ENCODE measurements at places on chromosomes 16 and 17. TPM values are rescaled to one million over a fixed set of nuclear protein-coding genes. Genes with fewer than 3 reads are reported as not detected.

Gene C16orf74
- polyA plus RNA-seq, result 8.1 TPM

Gene RAC3
- polyA plus RNA-seq, result 0.60 TPM

Gene ATXN7L3
- polyA plus RNA-seq, result 43.0 TPM

- no peaks in the 10 kb centered on the region for H3K27me3 ChIP-seq
- no peak for DNase-seq
- H3K4me3 ChIP-seq, result no peak overlapping the region
Observed at GRCh38 chr17:47299239-47299910, 24.4 kb upstream of the EFCAB13 start.

DNA sequence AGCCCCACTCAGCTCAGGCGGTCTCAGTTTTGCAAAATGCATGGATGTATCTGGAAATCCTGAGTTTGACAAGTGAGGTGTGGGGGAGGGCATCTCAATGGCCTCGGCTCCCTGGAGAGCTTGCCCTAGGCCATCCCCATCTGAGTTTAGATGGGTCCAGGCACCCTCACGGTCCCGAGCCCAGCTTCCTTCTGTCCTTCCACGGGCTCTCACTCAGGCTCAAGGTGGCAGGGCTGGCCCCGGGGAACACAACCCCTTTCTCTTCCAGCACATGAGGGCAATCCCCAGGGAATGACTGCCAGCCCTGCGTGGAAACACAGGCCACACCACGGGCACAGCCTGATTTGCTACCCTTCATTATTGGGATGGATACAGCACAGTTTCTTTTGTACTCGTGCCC, 58.4 kb downstream of the AMFR start:
- no peaks in the 10 kb centered on the region for H3K27me3 ChIP-seq
- H3K4me1 ChIP-seq, result no peaks in the 10 kb centered on the region
- no peak overlapping the region for H3K4me3 ChIP-seq
- no peak overlapping the region for H3K27ac ChIP-seq
- DNase-seq, result no peak
- H3K36me3 ChIP-seq, result peaks cover 71% of the 10 kb centered on the region

DNA sequence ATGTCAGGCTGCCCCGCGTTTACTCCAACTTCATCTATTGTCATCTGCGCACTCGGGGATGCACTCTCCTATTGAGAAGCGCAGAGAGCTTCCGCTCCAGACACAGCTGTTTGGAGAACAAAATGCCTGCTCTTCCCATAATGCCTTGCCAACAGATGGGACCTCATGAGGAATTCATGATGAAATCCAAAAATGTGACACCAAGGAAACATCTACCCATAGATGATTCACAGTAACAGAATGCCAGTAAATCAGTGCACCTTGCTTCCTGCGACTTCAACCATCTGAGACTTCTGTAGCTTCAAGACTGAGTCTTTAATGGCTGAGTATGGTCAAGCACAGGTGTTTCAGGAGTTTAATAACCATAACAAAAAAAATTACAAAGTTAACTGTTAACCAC, 1144.9 kb upstream of the GOT2 start:
- no peak overlapping the region for H3K27ac ChIP-seq
- H3K36me3 ChIP-seq, result no peaks in the 10 kb centered on the region
- no peaks in the 10 kb centered on the region for H3K27me3 ChIP-seq
- no peak for DNase-seq
- no peak overlapping the region for H3K4me3 ChIP-seq
- H3K4me1 ChIP-seq, result no peaks in the 10 kb centered on the region

GRCh38 chr16:30903596-30903995, 7.2 kb downstream of the CTF1 start:
- H3K27ac ChIP-seq, result peak overlapping the region; percentile 89
- peak; percentile 72 for DNase-seq
- H3K4me3 ChIP-seq, result no peak overlapping the region
- H3K27me3 ChIP-seq, result no peaks in the 10 kb centered on the region
- H3K36me3 ChIP-seq, result no peaks in the 10 kb centered on the region

DNA sequence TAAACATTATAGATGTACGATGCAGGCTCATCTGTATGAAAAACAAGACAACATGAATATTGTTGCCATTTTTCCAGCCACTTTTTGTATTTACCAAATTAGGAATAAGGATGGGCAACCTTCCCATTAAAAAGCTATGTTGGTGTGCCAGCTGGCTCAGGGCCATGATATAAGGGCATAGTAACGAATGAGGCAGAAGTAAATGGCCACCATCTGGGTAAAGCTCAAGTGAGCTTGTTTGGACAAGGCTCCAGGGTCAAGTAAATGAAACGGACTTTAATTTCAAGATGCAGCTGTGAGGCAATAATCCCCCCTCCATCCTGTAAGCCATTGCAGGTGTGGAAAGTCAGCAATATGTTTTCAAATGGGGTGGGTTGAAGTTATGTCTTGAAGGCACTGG, 930.9 kb upstream of the CDH8 start:
- H3K27ac ChIP-seq, result no peak overlapping the region
- H3K27me3 ChIP-seq, result no peaks in the 10 kb centered on the region
- H3K4me1 ChIP-seq, result peaks cover 9% of the 10 kb centered on the region

DNA sequence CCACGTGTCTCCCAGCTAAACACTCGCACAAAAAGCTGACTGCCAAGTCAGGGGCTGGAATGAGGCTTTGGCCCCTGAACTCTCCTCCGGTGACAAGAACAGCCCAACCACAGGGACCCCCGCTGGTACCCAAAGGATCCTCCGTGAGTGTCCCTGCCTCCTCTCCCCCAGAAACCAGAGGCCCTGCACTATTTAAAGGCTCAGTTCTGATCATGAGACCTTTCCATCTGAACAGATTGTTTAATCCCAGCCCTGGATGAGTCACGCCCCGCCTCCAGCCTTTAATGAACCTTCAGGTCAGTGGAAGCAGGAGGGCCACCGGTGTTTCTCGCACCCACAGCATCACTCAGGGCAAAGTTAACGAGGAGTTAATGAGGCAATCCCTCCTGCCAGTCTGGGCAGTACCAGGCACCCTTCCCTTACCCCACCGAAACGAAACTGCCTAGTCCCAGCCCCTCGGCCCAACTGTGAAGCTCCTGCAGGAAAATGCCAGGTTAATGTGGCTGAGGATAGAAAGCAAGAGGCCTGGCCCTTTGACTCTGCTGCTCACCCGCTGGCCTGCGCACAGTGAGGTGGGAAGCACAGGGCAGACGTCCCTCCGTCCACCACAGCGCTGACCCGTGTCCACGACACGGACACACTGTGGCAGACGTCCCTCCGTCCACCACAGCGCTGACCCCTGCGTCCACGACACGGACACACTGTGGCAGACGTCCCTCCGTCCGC, 32.4 kb downstream of the TIMM22 start:
- H3K27ac ChIP-seq, result peak overlapping the region; percentile 68
- no peaks in the 10 kb centered on the region for H3K36me3 ChIP-seq
- peak; percentile 87 for DNase-seq
- H3K4me3 ChIP-seq, result no peak overlapping the region

DNA sequence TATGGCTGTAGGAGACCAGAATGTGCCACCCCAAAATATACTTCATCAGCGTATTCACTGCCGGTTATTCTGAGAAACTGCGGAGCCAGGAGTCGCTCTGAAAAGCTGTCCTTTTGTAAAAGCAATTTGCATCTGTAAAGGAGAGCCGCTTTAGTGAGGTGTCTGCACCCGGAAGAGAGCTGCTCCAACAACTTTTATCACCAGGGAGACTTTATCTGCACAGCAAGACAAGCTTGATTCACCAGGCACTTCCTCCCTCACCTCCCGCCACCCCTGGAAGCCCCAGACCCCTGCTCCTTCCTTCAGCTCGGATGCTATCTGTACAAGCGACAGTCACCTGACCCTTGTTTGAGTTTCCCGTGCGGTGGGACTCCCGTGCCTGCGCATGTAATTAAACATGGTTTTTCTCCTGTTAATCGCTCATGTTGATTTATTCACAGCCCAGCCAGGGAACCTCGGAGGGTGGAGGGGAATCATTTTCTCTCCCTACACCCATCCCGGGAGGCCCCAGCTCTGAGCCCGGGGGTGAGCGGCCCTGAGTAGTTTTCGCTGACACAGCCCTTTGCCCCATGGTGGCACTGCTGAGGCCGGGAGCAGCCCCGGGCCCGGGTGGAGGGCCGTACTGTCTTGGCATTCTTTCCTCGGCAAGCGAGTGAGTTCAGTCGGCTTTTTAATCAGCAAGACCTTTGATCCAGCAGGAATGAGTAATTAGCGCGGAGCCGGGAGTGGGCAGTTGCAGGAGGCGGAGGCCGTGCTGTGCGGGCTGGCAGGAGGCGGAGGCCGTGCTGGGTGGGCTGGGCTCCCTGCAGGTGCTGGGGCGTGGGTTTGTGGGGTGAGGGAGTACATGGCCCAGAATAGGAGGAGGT, 222.7 kb upstream of the CIBAR2 start:
- no peaks in the 10 kb centered on the region for H3K36me3 ChIP-seq
- H3K4me1 ChIP-seq, result peaks cover 9% of the 10 kb centered on the region
- no peak for DNase-seq
- H3K27ac ChIP-seq, result no peak overlapping the region
- H3K27me3 ChIP-seq, result no peaks in the 10 kb centered on the region

DNA sequence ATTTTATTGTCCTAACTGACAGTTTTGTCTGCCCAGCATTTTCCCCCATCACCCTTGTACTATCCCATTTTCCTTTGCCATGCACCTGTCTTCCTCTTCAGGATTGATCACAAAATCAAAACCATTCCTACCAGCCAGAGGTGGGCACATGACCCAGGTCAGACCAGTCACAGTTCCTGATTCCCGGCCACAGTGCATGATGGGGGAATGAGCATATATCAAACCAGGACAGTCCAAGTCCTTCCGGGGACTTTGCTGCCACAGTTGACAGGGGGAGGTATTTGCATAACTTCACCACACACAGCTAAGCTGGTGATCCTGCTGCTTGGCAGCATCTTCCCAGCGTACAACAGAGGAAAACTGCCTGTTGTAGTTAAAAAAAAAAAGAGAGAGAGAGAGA, 493.9 kb downstream of the WWOX start:
- DNase-seq, result no peak
- no peak overlapping the region for H3K27ac ChIP-seq
- peaks cover 7% of the 10 kb centered on the region for H3K4me1 ChIP-seq
- H3K27me3 ChIP-seq, result no peaks in the 10 kb centered on the region
- H3K36me3 ChIP-seq, result no peaks in the 10 kb centered on the region

GRCh38 chr16:3864562-3864961, 16.0 kb downstream of the CREBBP start:
- no peak overlapping the region for H3K4me3 ChIP-seq
- H3K36me3 ChIP-seq, result no peaks in the 10 kb centered on the region
- no peak overlapping the region for H3K27ac ChIP-seq
- DNase-seq, result no peak
- H3K4me1 ChIP-seq, result peaks cover 93% of the 10 kb centered on the region

- no peaks in the 10 kb centered on the region for H3K36me3 ChIP-seq
- peak overlapping the region; percentile 73 for H3K27ac ChIP-seq
Observed at GRCh38 chr17:60577147-60577915, 22.7 kb upstream of the PPM1D start.

- H3K36me3 ChIP-seq, result no peaks in the 10 kb centered on the region
- H3K27me3 ChIP-seq, result no peaks in the 10 kb centered on the region
- peak overlapping the region; percentile 99 for H3K27ac ChIP-seq
- DNase-seq, result no peak
Observed at GRCh38 chr16:20903116-20903898, 2.7 kb downstream of the LYRM1 start.

GRCh38 chr17:81517009-81517338, 4.4 kb upstream of the ACTG1 start:
- H3K27me3 ChIP-seq, result no peaks in the 10 kb centered on the region
- H3K27ac ChIP-seq, result peak overlapping the region; percentile 100
- peaks cover 1% of the 10 kb centered on the region for H3K36me3 ChIP-seq
- H3K4me1 ChIP-seq, result peaks cover 61% of the 10 kb centered on the region
- peak overlapping the region; percentile 88 for H3K4me3 ChIP-seq
- DNase-seq, result no peak

- no peaks in the 10 kb centered on the region for H3K36me3 ChIP-seq
- no peak overlapping the region for H3K27ac ChIP-seq
Observed at GRCh38 chr16:66399930-66400329, 27.2 kb upstream of the BEAN1 start.

- H3K4me3 ChIP-seq, result no peak overlapping the region
- no peak overlapping the region for H3K27ac ChIP-seq
- DNase-seq, result no peak
- peaks cover 37% of the 10 kb centered on the region for H3K4me1 ChIP-seq
- no peaks in the 10 kb centered on the region for H3K27me3 ChIP-seq
- H3K36me3 ChIP-seq, result peaks cover 15% of the 10 kb centered on the region
Observed at GRCh38 chr16:30349675-30350074, 5.4 kb downstream of the CD2BP2 start.

GRCh38 chr17:3043737-3044365, 19.6 kb downstream of the OR1D5 start:
- H3K27ac ChIP-seq, result no peak overlapping the region
- no peak for DNase-seq
- H3K36me3 ChIP-seq, result no peaks in the 10 kb centered on the region
- H3K27me3 ChIP-seq, result no peaks in the 10 kb centered on the region
- H3K4me1 ChIP-seq, result no peaks in the 10 kb centered on the region

DNA sequence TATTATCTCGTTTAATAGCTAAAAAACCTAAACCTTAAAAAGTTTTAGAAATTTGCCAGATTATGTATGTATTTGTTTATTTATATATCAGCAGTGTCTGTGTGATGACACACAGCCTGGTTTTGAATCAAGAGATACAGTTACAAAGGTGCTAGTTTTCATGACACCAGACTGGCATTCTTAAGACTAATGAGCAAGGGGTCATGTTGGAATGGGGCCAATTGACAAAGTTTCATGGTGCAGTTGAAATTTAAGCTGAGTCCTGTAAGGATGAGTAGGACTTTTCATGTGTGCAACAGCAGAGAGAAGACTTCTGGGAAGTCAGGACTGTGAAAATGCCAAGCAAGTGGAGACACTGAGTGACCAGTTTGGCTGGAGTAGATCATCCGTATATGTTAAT, 3.2 kb upstream of the KRT10 start:
- no peak for DNase-seq
- no peak overlapping the region for H3K4me3 ChIP-seq
- no peak overlapping the region for H3K27ac ChIP-seq

- H3K27ac ChIP-seq, result no peak overlapping the region
- no peaks in the 10 kb centered on the region for H3K4me1 ChIP-seq
- H3K36me3 ChIP-seq, result no peaks in the 10 kb centered on the region
- no peak for DNase-seq
- no peak overlapping the region for H3K4me3 ChIP-seq
Observed at GRCh38 chr17:63503341-63503705, 19.8 kb upstream of the KCNH6 start.

All from sigmoid colon (tissue), 7 donors.